NCI-H226 (cell line): ENCODE measurements at places on chromosomes 12 and 14.

DNA sequence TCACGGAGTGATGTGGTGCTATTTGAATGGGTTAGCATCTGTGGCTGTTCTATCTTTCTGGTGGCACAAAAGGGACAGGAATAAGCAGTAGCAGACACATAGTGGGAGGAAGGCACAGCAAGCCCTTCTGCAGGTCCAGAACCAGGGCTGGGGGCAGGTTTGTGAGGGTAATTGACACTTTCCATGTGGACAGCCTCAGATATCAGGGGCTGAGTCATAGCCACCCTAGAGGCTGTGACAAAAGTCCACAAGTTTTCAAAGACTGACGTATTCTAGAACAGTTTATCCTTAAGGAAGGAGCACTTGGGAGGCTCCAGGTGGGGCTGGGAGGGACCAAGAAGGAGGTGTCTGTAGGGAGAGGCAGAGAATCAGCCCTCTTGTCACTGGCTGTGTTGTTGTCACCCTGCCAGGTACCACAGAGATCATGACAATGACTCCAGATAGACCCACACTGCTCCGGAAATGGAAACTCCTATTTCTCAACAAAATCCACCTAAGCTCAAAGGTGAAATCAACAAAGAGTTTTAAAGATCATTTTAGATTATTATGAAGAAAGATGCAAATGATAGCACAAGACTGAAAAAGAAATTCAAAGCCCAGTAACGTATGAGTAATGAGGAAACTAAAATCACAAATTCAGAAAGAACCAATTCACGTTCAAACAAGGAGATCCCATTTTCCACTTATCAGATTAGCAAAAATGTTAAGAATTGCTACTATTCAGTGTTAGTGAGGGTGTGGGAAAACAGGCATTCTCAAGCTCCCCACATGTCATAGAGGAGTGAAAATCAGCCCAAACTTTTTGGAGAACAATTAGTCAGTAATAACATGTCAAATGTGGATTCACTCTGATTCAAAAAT lies 48.3 kb downstream of the NFKBIA start:
- peak; percentile 59 for DNase-seq

DNA sequence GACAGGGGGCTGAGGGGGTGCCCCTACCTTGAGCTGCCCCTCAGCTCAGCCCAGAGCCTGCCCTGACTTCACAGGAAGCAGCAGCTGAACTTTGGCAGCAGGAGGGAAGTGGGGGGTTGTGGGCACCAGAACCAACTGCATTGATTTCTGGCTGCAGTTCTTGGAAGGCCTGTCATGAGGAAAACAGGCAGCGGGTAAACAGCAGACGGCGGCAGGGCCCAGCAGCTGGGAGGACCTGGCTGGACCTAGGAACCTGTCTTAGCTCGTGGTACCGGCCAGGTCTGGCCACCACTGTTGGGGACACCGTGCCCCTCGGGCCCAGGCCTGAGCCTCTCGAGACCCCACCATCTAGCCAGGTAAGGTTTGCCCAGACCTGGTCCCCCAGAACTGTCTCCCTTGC lies 154.2 kb upstream of the MYL2 start:
- no peak for DNase-seq

GRCh38 chr12:55824726-55825125 lies 4.7 kb downstream of the DNAJC14 start:
- no peak for DNase-seq

GRCh38 chr14:98997526-98998205 lies 274.3 kb downstream of the BCL11B start:
- DNase-seq = no peak

DNA sequence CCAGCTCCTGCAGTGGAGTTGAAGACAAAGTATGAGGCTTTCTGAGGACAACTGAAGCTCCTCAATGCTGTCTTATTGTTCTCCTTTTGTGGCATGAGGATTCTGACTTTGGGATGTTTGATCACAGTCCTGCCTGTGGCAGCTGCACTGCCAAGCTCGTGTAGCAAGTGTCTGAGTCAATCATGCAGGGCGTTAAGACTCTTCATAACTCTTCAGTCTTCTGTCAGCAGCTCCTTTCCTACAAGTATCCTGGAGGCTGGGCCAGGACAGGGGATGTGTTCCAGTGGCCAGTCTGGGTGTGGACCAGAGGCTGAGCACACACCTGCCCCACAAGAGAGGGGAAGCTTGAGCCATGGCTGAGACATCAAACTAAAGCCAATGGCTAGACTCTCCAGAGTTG lies 94.3 kb downstream of the PELI2 start:
- no peak for DNase-seq

DNA sequence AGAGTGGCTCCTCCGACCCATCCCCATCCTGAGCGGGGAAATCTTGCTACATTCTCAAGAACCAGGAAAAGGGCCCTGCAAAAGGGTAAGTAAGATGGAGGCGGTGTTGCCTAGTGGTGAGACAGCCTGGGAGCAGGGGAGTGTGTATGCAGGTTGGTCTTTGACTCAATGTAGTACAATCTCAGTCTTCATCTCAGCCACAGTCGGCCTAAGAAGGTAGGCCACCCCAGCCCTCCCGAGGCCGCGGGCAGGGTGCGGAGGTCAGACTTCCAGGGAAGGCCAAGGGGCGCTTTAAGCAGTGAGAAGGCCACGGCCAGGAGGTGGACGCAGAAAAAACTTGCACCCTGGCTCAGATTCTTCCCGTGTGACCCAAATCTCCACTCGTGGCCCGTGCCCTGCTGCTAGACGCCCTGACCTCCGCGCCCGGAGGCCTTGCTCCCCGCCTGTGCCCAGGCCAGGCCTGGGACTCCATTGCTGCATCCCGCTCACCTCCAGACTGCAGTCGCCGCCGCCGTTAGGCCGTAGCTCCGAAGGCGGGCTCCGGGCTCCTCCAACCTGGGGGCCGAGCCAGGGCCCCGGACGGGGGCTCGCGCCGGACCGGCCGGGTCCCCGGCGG lies 435 bp downstream of the FOXM1 start:
- DNase-seq = no peak

GRCh38 chr14:100780246-100780645 lies 45.7 kb upstream of the MEG3 start:
- no peak for DNase-seq

GRCh38 chr12:76863005-76863670 lies 15.7 kb downstream of the CSRP2 start:
- DNase-seq = no peak

DNA sequence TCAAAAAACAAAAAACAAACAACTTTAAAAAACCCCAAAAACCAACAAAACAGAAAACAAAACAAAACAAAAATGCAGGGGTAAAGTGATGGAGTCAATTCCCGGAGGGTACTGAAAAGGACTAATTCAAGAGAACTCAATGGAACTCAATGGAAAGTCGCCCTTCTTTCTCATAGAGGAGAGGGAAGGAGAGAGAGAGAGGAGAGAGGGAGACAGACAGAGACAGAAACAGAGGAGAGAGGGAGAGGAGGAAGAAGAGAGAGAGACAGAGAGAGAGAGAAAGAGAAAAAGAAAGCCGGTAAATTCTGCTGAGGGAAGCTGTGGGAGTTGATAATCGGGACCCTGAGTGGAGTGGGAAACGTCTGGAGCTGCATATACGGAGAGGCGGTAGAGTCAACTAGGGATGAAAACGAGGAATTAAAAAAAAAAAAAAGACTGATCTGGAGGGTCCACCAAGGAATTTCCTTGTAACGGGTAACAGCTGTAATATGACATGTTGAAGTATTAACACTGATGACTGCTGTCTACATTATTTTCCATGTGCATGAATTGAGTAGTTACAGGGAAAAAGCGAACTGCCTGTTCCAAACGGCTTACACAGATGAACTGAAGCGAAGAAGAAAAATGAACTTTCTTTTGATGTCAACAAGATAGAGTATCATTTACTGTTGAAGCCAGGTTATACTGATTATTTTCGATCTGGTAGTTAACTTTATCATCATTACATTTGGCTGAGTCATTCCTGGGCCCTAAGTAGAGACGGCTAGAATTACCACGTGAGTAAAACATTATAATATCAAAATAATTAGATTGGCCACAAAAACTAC lies 934 bp upstream of the ZC2HC1C start:
- no peak for DNase-seq

GRCh38 chr14:99596772-99597171 lies 7.2 kb downstream of the CCDC85C start:
- no peak for DNase-seq

DNA sequence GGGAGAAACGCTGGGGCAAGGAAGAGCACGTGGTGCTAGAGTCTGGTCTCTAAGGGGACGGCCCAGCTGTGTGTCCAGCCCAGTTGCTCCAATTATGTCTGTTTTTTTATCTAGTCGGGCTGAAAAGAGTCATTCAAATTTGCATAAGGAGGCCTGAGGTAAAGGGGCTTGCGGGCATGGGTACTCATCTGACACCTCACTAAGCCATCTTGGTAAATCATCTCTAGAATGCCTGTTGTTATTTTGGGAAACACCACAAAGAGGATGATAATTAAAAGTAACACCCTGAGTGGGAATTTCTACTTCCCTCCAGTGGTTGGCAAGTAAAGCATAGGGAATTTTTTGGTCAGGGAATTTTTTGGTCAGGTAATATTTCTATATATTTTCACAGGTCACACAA lies 196.1 kb upstream of the ALG10B start:
- DNase-seq = no peak

- no peak for DNase-seq
Observed at GRCh38 chr12:123931686-123932321, 40.8 kb downstream of the CCDC92 start.

DNA sequence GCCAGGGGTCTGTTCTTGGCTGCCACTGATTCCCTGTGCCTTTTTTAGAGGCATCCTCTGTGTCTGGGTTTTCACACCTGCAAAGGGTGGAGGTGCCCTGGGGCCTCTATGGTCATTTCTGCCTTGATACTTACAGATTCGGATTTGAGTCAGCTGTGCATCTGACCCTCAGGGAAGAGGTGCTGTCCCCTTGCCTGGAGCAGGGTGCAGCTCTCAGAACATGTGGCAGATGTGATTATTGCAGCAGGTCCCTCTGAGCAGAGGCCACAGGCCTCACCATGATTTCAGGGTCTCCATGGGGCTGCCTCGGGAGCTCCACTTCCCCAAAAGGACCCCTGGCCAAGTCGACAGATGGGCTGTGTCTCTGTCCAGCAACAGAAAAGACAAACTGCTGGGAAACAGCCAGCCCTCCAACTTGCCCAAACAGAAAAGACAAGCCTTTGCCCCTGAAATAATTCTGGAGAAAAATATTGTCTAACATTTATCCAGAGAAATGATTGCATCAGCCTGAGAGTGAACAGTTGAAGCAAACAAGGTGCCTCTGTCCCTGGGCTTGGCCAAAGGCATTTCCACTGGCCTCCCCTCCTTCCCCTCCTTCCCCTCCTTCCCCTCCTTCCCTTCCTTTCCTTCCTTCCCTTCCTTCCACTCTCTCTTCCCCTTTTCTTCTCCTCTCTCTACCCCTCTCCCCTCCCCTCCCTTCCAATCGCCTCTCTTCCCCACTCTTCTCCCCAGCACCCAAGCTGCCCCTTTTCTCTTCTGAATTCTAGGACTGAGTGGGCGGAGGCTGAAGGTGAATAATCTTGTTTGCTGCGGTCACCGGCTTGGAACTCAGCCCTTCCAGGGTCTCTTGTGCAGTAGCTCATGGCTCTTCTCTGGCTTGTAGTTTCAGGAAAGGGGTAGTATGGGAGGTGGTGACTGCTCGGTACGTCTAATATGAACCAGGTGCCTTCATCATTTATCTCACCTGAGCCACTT lies 676 bp downstream of the SERPINA3 start:
- DNase-seq = no peak

GRCh38 chr12:3837049-3837448 lies 36.1 kb downstream of the PARP11 start:
- DNase-seq = no peak

- DNase-seq = peak; percentile 40
Observed at GRCh38 chr12:29750131-29750927, 33.4 kb downstream of the TMTC1 start.

DNA sequence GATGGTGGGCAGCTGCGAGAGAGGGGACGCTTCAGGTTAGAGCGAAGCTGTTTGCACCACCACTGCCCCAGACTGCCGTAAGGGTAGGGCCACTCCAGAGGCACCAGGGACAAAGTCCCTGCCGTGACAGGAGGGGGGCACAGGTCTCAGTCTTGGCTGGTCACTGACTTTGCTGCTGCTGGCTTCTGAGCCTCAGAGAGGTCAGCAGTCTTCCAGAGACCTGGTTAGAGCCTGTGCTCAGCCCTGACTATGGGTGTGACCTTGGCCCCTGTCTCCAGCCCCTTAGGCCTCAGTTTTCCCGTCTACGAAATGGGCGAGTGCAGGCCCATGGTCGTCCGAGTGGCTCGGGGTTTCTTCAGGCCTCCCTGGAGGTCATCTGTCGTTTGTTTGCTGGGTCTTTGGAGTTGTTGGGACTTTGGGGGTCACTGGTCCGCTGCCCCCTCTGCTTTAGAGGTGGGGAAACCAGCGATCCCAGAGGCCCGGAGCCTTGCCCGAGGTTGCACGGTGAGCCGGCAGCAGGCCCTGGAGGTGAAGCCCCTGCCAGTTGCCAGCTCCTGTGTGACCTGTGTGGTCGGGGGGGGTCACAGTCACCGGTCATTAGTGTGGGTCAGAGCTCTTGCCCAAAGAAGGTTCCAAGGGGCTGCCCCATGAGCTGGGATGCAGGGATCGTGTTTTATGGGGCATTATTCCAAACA lies 15.3 kb downstream of the MEG3 start:
- no peak for DNase-seq

DNA sequence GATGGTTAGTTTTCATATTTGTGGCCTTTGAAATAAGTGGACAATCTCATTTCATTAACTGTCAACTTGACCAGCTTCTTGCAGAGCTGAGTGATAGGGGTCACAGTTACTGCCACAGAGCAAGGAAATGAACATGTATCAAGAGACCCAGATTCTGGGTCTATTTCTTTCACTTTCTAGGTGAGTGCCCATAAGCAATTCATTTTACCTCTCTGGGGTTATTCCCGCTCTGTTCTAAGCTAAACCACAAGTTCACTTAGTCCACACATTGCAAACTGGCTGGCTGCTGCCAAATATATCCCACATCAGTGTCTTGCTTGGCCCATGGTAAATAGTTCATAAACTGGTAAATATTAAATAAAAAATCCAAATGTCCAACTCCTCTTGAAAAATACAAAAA lies 29.9 kb downstream of the GPHB5 start:
- no peak for DNase-seq

DNA sequence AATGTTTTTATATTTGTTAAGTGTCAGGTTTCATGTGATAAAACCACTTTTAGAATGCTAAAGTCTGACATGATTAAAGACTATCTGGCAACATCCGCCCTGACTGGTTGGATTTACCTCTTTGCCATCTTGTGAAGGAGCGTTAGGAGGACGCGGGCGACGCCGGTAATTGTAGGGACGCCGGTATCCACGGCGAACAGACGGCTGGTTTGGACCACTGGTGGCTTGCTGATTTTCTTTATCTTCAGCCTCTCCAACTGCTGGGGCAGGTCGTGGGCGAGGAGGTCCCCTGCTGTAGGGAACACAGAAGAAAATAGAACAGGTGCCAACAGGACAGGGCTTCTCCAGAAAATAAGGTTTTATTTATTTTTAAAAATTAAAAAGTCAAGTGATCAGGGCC lies 21.3 kb downstream of the YBX3 start:
- DNase-seq = no peak

GRCh38 chr12:114895081-114895480 lies 211.1 kb upstream of the TBX3 start:
- no peak for DNase-seq

DNA sequence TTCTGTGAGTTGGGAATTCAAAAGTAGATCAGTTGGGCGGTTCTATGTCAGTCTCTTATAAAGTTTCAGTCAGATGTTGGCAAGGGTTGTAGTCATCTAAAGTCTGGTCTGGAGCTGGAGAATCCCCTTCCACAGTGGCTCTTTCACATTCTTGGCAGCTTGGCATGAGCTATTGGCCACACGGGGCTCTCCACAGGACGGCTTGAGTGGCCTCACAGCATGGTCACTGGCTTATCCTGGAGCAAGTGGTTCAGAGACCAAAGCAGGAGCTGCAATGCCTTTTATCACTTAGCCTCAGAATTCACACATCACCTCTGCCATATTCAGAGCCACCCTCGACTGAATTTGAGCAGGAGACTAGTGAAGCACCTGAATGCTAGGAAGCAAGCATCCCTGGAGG lies 7.1 kb upstream of the KICS2 start:
- DNase-seq = no peak
